ENCODE measurements at places on chromosomes 4 and X.

GRCh38 chr4:6935965-6936364, 26.3 kb downstream of the TBC1D14 start:
- no peak for DNase-seq

DNA sequence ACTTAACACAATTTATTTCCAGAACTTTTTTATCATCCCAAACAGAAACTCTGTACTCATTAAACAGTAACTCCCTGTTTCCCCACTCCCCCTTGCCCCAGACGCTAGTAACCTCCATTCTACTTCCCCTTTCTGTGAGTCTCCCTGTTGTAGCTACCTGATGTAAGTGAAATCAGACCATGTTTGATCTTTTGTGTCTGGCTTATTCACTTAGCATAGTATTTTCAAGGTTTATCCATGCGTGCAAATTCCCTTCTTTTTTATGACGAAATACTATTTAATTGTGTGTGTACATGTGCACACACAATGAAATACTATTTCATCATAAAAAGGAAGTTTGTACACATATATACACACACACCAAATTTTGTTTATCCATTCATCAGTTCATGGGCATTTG, 5.2 kb downstream of the PKD2 start:
- DNase-seq: no peak

GRCh38 chr4:121148000-121148399, 16.1 kb downstream of the TNIP3 start:
- DNase-seq: no peak

GRCh38 chr4:43835869-43836268, 612.7 kb downstream of the KCTD8 start:
- DNase-seq: no peak

- DNase-seq: no peak
These were observed 436.0 kb downstream of the ARHGAP24 start for GRCh38 chr4:85910985-85911384.

GRCh38 chrX:67568769-67569168, 24.9 kb downstream of the AR start:
- no peak for DNase-seq

DNA sequence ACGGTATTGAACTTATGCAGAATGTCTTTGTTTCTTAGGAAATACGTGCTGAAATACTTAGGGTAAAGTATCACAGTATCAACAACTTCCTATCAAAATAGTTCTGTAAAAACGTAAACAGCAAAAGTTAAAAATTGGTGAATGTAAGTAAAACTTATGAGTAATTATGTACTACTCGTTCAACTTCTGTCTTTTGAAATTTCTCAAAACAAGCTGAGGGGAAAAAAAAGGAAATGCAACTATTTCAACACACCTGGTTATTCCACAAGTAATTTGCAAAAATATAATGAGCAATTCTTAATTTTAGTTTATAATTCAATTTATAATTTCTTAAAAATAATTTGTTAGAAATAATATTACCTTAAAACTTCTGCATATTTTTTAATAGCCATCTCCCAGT, 8.3 kb downstream of the PPID start:
- no peak for DNase-seq

GRCh38 chr4:119521268-119521667, 107.3 kb downstream of the PDE5A start:
- DNase-seq: no peak

DNA sequence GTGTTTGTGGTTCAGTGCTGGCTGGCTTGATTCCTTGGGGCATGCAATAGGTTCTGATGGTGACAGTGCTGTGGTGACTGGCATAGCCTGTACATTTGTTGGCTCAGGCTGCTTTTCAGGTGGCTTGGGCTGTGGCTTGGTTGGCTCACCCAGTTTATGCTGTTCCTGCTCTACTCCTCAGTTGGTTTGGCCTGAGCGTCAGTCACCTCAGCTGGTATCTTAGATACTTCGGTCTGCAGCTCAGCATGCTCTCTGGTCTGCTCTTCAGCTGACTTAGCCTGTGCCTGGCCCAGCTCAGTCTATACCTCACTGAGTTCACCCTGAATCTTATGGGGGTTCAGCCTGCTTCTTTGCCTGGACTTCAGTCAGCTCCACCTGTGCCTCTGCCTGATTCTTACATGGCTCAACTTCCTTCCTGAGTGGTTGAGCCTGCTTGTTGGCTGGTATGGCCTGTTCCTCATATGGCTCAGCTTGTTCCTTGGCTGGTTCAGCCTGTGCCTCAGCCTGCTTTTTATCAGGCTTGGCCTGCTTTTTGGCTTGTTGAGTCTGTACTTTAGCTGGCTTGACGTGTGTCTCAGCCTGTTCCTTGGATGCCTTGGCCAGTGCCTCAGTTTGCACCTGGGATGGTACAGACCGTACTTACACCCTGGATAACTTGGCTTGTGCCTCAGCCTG, 170.6 kb downstream of the MSN start:
- no peak for DNase-seq

GRCh38 chr4:16969696-16970135, 71.3 kb upstream of the LDB2 start:
- no peak for DNase-seq

DNA sequence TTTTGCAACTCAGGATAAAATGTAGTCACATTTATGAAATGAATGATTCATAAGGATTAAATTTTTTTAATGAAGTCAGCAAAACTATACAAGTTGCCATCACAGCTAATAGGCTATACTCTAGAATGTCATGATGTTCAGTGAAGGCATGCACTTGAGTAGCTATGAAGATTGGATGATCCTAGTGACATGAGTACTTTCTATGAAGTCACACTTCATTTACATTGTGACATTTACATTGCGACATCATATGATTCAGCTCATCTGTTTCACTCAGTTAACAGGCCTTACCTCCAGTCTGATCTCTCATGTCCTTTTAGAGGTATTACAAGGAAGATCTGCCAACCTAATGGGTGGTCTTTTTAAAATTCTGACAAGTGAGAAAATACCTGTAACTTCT, 82.7 kb upstream of the FGF13 start:
- no peak for DNase-seq

GRCh38 chrX:47578692-47579091, 3.5 kb upstream of the TIMP1 start:
- DNase-seq: no peak

DNA sequence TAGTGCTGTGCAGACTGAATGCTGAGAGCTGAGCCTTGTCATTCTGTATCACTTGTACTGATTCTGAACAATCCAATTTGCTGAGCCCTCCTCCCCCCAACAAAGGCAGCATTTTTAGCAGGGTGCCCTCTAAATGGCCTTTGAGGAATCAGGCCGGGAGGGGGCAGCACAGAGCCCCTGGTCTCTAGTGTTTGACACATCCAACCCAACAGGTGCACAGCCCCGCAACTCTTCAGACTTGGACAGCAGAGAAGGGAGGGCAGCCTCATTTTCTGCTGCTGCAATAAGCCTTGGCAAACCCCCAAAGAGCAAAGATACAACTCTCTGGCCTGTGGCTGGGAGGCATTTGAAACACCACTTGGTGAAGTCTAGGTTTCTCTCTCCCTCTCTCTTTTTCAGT, 3.4 kb downstream of the ATP1B4 start:
- DNase-seq: no peak

DNA sequence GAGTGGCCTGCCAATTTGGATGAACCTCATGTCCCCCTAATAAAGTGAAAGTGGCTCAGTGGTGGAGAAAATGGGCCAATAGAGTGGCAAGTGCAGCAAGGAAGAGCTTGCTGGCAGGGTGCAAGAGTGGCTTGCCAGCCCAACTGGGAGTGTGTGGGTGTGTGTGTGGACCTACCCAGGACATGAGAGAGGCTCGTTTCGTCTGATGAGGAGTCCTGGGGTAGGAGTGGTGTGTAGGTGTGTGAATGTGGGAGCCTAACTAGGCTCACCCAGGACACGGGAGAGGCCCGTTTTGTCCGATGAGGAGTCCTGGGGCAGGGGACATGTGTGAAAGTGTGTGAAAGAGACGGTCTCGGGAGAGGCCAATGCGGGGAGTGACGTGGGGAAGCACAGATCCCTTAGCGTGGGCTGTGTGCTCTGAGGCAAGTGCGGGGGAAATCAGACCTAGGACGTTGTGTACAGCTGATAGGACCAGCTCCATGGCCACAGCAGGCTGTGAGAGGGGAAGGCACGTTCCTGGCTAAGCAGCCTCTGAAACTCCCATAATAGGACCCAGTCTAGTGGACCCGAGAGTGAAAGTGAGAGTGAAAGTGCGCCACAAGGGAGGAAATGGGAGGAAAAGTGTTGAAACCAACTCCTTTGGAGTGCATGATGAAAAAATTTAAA, 5.3 kb downstream of the GAGE10 start:
- no peak for DNase-seq

- DNase-seq: no peak
These were observed 17.3 kb downstream of the SUV39H1 start for GRCh38 chrX:48713847-48714246.

DNA sequence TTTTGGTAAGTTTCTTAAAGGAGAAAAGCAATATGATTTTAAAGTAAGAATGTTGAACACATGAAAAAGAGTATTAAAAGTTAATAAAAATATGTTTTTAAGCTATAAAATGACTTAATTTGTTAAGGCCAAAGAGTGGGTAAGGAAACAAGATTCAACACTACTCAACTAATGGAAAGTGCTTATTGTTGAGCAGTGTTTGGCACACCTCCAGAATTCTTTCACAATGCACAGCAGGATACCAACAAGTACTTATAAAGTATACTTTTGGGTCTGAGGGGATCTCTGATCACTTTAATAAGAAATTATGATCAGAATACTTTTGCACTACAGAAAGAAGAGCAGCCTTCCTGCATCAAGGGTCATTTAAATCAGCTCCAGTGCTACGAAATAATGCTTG, 5.9 kb downstream of the LAMP2 start:
- no peak for DNase-seq

- no peak for DNase-seq
These were observed 6.9 kb downstream of the CXCL6 start for GRCh38 chr4:73843369-73843768.

DNA sequence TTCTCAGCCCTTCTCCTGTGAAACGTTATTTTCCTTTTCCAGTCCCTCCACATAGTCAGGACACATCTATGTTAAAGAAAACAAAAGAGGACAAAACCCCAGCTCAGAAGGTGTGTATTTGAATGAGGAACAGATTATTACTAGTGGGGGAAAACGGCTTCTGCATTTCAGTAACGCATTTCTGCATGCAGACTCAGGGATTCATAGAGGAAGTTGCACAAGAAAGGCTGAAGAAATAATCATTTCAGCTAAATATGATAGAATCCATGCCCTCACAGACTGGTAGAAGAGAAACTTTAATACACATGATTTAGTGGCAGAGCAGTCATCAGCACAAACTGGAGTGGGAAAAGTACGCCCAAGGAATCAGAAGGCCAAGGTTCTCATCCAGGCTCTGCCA, 270.8 kb upstream of the FGF13 start:
- DNase-seq: no peak

DNA sequence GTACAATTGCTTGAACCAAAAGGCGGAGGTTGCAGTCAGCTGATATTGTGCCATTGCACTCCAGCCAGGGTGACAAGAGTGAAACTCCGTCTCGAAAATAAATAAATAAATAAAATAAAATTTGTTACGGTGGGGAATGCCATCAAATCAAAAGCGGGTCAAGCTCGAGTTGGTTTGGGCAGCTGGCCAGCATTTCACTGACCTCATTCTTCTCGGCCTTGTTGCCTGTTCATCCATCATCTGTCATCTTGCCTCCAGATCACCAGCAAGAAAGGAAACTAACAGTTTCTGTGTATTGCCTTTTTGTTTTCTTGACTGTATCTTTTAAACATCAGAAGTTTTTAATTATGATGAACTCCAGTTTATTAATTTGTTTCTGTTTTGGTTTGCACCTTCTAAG, 31.5 kb upstream of the KLHL2 start:
- DNase-seq: no peak

DNA sequence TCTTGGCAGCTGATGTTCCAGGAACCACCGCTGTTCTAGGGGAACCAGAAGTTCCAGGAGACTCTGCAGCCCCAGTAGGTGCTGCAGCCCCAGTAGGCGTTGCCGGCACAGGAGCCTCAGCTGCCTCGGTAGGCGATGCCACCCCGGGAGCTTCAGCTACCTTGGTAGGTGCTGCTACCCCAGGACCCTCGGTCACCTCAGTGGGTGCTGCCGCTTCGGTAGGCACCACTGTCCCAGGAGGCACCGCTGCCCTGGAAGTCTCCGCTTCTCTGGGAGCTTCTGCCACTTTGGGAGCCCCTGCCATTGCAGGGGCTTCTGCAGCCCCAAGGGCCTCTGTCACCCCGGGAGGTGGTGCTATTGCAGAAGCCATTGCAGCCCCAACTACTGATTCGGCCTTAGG, 2.8 kb downstream of the ARMCX2 start:
- DNase-seq: no peak

DNA sequence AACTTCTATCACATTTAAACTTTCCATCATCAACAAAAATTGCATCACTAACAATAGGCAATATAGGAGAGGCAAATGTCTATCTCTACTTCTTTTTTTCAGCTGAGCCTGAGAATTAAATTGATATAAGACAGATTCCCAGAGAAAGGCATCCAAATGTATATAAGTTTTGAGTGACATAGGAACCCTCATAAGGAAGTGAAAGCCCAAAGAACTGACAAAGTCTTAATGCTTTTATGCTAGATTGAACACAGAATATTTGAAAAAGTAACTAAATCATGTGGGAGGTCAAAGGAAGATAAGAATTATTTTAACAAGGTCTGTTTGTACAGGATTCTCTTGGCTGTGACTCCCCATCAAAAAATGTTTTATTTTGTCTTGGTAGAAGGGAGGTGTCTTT, 714.9 kb downstream of the GRXCR1 start:
- no peak for DNase-seq

DNA sequence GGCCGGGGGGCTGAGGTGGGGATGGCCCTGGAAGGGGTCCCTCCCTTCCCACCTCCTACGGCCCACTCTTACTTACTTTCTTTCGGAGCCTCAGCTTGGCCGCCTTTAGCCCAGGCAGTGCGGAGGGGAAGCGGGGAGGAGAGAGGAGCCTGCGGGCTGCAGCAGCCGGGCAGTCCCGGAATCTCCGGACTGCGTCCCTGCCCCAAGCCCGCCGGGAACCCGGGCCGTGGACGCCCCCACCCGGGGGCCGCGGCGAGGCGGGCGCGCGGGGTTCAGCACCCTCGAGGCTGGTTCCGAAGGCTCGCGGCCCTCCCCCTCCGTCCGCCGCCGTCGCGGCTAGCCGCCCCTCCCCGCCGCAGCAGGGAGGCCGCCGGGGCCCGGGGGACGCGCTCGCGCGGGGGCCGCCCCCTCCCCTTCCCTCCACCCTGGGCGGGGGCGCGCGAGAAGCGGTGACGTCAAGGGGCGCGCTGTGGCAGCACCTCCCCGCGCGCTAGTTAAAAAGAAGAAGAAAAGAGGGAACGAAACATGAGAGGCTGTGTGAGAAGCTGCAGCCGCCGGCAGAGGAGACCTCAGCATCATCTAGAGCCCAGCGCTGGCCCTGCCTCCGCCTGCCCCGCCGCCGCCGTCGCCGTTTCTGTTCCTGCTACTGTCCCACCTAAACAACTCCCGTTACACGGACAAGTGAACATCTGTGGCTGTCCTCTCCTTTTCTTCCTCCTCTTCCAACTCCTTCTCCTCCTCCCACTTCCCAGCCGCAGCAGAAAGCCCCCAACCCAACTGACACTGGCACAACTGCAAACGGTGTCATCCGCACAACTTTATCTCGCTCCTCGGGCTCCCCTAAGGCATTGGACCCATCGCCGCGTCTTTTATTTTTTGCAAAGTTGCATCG, at the start of gene HHIP:
Gene HHIP (plus strand): TSS at position 526 of the 892 bp plus-strand sequence. CDS start 520 bp downstream, outside the sequence.
- DNase-seq: peak; percentile 82

Data from right kidney (tissue), 9 donors.